ENCODE measurements at places on chromosomes 16 and 17.

- DNase-seq = no peak
These were observed 5.2 kb downstream of the WFDC1 start for GRCh38 chr16:84299734-84300440.

DNA sequence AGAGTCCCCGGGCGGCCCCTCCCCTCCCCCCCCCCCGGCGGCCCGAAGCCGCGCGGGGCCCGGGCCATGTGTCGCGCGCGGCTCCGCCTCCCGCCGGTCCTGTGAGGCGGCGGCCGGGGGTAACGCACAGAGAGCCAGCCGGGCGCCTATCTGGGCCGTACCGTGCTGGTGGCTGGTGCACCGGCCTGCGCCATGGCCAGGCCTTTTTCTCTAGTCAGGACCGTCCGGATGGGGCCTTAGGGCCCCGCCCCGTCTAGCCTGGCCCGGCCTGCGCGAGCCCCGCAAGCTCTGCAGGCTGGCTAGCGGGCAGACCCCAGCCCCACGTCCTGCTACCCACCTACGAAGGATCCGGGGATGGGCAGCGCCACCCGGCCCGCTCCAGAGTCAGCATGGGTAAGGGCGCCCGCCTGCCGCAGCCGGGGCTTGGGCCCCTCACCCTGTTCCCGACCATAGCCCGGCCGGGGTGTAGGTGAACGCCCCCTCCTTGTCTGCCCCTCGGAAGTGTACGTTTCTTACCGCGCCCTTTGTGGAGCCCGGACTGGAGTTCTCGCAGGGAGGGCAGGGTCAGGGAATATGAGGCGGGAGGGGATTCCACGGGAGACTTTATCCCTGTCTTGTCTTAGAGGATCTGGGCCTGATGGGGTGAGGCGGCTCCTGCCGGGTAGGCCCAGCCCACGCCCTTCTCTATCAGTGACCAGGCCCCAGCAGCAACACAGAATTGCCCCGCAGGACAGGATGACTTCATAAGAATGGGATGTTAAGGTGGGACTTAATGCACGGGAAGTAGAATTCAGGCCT is at the start of gene CENPT:
CENPT (minus strand) TSS at position 630 of the 798 bp plus-strand sequence. CDS start 13,834 bp downstream, outside the sequence.
- no peak for DNase-seq

DNA sequence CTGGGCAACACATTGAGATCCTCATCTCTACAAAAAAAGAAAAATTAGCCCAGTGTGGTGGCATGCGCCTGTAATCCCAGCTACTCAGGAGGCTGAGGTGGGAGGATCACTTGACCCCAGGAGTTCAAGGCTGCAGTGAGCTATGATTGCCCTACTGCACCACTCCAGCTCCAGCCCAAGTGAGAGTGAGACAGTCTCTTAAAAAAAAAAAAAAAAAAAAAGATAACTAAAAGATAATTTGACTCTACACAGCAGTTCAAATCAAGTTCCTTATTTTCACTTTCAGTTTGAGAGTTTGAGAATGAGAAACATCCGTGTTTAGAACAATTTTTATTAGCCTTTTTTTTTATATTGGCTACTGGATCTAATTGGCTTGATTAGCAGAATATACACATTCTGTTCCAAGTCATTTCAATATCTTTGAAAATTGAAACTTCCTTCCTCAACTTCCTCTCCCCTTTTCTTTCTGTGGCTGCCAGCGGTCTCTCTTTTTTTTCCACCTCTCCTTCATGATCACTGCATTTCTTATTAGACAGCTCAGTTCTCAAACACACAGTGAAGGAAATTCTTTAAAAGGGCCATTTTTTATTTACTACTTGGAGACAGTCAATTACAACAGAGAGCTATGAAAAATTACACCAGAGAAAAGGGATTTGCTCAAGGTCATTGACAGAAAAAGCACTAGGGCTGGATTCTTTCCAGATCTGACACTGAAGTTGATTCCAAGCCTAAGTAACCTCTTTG is 4.5 kb upstream of the ACSF2 start:
- DNase-seq = no peak

GRCh38 chr17:52048137-52048898 is 110.2 kb downstream of the CA10 start:
- DNase-seq = no peak

- no peak for DNase-seq
These were observed 31.3 kb upstream of the KRT17 start for GRCh38 chr17:41655611-41656111.

DNA sequence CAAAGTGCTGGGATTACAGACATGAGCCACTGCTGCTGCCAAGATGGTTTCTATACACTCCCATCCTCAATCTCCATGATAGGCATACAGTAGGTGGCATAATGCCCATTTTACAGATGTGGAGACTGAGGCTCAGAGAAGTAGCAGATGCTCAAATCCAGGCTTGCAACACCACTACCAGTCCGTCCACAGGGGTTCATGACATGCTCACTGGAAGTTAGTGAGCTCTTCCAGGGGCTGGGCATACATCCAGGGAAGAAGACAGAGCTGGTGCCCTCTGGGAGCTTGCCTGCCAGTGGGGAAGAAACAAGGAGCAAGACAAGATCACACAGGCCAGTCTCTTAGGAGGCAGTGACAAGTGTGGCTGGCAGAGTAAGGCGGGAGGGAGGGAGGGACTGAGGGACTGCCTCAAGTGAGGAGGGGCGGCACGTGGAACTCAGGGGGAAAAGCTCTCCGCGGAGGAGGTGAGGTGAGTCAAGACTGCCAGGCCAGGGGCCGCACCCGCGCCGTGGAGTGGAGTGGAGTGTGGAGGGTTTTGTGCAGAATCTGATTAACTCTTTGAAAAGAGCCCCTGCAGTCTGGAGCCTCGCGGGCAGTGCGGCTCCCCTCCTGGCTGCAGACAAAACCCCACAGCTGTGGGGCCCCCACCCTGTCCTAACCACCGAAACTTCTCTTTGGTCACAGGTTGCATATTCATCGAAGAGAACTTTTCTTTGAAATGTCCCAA is 27.9 kb downstream of the SREBF1 start:
- no peak for DNase-seq

DNA sequence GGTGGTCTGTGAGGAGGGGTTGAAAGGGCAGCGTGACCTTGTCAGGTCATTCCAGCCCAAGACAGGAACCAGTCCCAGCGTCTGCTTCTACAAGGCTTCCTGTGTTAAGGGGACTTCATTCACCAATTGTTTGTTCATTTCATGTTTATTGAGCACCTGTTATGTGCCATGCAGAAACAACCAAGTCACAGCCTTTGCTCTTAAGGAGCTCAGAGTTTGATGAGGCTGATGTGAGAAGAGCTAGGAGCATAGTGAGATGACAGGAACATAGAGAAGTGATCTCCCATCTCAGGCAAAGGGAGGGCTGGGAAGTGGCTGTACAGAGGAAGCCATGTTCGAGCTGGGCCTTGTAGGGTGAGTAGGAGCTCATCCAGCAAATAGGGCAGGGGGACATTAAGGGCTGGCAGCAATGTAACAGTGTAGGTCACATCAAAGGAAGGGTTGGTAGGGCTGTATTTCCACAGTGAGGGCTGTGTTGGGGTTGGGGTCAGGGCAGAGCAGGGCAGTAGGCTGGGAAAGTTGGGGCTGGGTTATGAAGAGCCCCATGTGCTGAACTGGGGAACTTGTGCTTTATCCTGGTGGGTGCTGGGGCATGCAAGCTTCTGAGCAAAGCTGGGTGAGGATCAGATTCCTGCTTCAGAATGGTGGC is 79.8 kb downstream of the ARHGAP23 start:
- no peak for DNase-seq

DNA sequence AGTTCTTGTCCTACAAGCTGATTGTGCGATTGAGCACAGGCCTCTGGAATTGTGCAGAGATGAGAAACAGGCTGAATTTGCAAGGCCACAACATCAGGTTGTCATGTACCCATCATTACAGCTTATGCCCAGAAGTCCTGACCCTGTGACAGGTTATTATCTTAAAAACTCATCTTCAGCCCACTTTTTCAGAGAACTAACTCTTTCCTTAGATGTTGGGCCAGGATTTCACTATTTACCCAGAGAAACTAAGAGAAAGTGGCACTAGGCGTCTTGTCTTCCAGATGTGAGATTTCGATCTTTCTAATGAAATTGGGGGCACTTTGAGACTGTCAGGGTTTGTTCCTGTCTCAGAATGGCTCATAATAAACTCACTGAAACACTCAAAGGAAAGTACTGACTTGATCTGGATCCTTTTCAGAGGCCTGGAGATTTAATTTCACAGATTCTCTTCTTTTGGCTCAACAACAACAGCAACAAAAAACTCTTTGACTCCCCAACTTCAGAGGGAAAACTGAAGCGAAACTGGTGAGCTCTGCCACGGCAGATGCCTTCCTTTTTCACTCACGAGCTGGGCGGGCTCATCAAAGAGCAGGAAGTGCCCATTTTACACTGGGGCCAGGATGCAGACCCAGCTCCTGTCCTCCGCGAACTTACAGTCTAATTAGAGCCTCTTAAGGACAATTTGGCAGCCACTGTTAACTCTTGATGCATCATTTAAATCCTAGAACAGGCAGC is 17.7 kb upstream of the SLC12A3 start:
- no peak for DNase-seq

DNA sequence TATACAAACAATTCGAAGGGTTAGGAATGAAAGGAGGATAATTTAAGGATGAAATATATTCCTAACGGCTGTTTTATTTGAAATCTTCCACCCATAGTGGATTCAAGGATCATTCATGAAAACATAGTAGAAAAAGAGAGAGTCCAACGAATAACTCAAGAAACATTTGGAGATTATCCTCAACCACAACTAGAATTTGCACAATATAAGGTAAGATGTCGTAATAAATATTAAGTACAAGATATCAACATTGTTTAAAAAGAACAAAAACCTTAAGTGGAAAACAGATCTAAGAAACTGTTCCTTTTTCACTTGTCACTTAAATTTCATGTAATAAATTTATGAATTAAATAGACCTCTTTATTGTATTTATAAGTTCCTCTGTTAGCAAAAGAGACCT is 9.2 kb upstream of the ATMIN start:
- no peak for DNase-seq

- DNase-seq = no peak
These were observed 6.6 kb downstream of the VAT1 start for GRCh38 chr17:43015579-43015978.

DNA sequence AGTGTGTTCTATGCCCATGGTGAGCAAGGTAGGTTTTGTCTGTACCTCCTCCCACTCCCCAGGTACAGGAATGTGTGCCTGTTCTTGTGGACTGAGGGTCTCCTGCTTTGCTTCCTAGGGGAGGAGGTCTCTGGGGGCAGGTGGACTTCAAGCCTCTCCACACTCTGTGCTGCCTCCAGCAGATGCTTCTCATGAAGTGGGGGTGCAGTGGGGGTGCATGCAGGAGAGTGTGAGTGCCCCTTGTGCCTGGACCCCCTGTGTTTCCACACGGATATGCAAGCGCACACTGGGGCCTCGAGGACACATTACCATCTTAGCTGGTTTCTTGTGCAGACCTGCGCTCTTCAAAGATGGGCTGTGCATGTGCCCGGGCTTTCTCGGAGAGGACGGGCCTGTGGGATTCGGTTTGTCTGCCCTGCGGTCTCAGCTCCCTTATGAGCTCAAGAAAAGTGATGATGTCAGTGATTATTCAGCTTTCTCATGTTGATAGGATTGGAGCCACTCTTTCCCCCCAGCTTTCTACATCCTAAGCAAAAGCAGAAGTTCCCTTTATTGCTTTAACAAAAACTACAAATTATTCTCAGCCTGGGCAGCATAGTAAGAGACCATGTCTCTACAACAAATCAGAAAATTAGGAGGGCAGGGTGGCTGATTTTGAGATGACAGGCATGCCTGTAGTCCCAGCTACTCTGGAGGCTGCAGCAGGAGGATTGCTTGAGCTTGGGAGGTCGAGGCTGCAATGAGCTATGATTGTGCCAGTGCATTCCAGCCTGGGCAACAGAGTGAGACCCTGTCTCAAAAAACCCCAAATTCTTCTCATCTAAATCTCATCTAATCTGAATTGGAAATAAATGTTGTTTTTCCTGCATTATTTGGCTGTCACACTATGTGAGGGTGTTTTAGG is 86.8 kb downstream of the RPTOR start:
- DNase-seq = no peak

DNA sequence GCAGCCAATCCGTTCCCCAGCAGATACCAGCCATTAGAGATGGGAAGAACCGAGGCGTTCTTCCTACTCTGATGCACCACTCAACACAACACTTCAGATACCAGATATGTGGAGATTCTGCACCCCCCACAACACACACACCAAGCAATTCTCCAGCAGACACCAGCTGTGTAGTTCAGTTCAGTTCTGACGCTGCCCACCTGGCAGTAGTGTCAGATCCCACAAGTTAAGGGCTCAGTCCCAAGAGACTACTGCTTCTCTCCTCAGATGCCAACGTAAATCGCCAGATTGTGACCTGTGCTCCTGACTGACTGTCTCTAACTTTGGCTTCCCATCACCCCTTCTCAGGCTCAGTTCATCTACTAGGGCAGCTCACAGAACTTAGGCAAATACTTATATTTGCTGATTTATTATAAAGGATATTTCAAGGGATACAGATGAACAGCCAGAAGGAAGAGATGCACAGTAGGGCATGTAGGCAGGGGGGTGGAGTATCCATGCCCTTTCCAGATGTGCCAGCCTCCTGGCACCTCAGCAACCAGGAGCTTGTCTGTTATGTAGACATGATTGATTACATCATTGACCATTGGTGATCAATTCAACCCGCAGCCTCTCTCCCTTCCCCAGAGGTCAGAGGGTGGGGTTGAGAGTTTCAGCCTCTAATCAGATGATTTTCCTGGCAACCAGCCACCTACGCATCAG is 110.6 kb downstream of the PRKCA start:
- no peak for DNase-seq

DNA sequence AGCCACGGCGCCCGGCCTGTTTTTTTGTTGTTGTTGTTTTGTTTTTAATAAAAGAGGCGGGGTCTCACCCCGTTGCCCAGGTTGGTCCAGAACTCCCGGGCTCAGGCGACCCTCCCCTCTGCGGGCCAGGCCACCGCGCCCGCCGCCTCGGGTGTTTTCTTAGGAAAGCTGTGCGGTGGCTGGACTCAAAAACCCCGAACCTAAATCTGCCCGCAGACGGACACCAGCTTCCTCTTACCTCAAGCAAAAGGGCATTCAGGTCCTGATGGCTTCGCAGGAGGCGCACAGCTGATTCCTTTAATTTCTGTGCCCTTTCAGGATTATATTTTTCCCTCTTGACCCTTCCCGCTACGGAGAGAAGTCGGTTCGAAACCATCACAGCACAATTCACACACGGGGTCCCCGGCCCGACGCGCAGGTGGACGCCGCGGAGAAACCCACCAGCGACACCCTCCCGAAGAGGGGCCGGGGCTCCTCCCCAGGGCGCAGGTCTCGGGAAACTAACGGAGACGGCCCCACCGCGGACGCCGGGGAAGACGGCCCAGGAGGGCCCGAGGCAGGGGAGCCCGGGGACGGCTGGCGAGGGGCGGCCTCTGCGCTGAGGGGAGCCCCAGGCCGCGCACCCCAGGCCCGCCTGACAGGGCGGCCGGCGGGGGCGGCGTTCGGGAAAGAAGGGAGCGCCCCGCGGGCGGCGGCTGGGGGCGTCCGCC is 653 bp downstream of the FANCA start:
- no peak for DNase-seq

DNA sequence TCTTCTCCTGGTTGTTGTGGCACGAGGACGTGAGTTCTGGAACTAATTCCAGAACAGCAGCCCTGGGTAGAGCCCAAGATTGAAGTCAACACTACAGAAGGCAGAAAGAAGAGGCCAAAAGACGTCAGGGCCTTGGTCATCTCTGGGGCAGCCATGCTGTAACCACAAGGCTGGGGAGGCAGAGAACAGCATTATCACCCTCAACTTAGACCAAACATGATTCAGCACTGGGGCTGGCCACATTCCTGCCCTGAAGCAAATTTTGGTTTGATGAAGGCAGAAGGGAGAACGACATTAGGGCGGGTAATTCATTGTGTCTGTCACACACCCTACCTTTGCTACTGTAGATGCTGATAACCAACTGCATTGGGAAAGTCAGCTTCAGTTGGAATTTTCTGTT is 9.7 kb upstream of the ALOX15B start:
- DNase-seq = no peak

- peak; percentile 44 for DNase-seq
These were observed 13.7 kb downstream of the METTL22 start for GRCh38 chr16:8634991-8635736.
